ENCODE measurements at places on chromosomes 5 and 9.

- DNase-seq: no peak
Observed at GRCh38 chr9:22036866-22037626, 27.9 kb upstream of the CDKN2B start.

DNA sequence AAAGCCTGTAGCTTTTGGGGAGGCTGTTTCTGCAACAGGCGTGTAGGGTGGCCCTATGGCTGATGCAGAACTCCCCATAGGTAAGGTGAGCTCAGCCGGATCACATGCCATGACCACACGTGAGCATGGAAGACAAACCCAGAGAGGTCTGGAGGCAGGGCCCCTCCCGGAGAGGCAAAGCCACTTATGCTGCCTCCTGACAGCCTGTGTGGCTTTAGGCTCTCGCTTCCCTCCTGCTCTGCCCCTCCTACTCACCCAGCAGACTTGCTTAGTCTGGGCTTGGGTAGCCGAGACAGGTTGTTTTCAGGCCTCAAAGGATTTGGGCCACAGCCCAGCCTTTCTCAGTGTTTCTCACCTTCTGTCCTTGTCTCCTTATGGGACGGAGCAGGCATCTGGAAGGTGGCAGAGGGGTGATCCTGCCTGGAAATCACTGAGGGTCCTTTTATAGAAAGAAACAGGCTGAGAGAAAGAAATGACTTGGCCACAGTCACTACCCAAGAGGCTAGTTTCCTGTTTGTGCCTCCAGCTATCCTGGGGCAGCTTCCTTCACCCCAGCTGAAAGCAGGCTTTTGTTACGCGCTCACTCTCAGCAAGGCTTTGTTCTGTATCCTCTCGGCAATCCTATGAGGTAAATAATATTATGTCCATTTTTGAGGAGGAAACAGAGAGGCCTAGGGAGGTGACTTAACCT, 89.9 kb downstream of the DAB2IP start:
- no peak for DNase-seq

GRCh38 chr5:67021031-67021430, 175.6 kb downstream of the CD180 start:
- DNase-seq: no peak

DNA sequence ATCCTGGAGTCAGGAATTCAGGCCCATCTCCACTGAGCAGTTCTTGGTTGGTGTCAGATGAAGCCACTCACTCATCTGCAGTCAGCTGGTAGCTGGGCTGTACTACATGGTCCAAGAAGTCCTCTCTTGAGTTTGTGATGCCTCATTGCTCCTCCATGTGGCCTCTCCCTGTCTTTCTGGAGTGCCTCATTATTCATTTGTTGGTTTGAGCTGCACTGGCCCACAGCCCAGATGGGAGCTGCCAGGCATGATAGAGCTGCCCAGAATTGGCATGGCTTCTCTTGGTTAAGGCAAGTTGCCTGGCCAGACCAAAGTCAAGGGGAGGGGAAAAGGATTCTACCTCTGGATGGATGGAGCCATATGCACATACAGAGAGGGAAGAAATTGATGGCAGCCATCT, 8.0 kb downstream of the PTCD2 start:
- DNase-seq: no peak

GRCh38 chr9:122991370-122991830, 42.1 kb upstream of the GPR21 start:
- DNase-seq: no peak

- DNase-seq: no peak
Observed at GRCh38 chr5:159050316-159051143, 49.2 kb downstream of the EBF1 start.

DNA sequence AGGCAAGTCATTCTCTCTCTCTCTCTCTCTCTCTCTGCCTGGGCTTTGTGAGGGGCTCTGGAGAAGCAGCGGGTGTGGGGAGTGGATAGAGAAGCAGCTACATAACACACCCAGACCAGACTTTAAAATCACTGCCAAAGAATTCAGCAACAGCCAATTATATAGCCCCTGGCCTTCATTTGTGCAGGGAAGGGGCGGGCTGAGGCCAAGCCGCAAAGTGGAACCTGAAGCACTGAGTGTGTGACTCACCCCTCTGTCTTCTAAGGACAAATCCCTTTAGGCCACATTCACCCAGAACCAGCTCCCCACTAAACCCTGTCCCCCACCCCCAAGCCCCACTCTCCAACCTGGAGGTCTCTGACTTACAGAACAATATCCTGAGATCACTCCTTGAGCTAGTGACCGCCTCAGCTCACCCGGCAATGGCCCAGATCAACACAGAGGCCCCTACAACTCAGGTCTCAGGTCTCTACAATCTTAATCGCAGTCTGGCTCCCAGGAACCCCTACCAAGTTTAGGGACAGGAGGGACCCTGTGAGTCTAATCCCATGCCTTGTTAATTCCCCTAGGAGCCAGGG, 6.0 kb downstream of the B4GALT1 start:
- no peak for DNase-seq

DNA sequence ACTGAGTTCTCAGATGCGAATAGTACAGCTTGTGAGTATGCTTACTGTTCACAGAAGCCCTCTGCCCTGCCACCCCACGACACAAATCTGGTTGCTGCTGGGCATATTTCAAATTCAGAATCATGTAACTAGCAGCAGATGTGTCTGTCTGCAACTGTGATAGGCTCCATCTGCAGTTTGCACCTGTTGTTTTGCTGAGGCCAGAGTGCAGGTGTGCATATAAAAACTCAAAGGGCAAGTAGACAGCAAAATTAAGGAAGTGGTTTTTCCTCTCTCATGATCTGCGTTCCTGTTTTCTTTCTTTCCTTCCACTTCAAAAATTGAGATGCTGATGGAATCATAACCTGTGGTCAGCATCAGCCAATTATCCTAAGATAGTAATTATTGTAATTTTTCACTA, 1000.5 kb downstream of the PTPRD start:
- DNase-seq: no peak

All from stimulated activated CD8-positive, alpha-beta memory T cell treated with anti-CD3 and anti-CD28 coated beads, Interleukin-2, amount 100 ng/mL, for 48 hours (primary cell).